Fibroblast of skin of left quadriceps (primary cell): ENCODE measurements at places on chromosomes 1 and 21.
A peak's percentile ranks its signal among the peaks of the same experiment; 100 is the strongest.

DNA sequence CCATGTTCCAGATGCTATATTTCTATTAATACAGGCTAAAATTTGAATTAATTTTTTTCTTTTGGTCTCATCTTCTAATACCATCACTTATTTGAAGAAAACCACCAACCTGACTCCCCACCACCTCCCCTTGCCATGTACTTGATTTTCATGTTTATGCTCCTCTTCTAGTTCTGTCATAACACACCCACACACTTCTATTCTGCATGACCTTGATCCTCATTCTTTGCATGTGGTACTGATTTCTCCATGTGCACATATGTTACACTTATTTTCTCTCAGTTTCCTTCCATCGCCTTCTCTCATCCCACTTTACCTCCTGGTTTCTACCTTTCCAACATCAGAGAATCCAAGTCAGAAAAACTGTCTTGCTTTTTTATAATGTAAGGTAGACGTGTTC lies 78.9 kb upstream of the ARID1A start:
- DNase-seq = no peak

GRCh38 chr1:61447968-61448430 lies 276.9 kb downstream of the TM2D1 start:
- no peak for DNase-seq

DNA sequence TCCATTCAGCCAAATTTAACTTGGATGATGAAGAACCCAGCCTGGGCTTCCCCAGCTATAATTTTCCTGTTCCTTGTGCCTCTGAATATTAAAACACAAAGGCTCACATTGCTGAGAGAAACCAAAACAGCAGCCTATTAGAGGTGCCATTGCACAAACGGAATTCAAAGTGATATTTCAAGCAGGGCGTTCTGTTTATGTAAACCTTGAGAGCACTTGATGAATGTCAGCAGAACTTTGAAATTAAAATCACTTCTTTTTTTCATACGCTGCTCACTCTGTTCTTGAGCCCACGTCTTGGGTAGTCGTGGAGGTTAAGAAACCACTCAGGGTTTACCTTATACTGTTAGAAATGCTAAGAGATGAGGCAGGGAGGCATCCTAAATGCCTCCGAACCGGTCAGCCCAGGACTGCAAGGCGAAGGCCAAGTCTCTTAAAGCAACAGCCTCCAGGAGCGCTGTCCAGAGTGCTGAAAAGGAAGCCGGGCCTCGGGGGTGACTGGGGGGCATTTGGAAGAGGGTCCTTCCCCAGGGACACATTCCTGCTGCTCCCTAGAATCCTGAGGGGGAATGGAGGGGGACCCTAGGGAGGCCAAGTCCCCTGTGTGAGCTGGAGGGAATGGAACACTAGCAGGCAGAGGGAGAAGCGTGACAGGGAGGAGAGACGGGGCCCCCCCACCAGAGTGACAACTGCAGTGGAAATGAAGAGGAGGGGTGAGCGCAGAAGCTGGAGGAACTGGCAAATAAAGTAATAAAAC lies 154.8 kb upstream of the VAMP3 start:
- DNase-seq = peak; percentile 8

DNA sequence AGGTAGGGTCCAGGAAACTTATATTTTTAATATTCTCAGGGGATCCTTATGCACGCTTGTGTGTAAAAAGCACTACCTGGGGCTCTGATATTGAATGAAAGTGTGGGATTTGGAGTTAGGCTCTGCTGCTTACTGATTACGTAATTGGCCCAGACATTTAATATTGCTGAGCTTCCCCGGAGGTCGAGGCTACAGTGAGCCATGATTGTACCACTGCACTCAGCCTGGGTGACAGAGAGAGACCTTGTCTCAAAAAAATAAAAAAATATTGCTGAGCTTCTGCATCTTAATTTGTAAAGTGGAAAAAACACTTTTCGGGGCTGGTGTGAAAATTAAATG lies 62.2 kb upstream of the KIF26B start:
- DNase-seq = no peak

- DNase-seq = no peak
These were observed 1.9 kb downstream of the WDR26 start for GRCh38 chr1:224432672-224433040.

- peak; percentile 66 for DNase-seq
These were observed 12.7 kb upstream of the PRELP start for GRCh38 chr1:203462878-203463277.

DNA sequence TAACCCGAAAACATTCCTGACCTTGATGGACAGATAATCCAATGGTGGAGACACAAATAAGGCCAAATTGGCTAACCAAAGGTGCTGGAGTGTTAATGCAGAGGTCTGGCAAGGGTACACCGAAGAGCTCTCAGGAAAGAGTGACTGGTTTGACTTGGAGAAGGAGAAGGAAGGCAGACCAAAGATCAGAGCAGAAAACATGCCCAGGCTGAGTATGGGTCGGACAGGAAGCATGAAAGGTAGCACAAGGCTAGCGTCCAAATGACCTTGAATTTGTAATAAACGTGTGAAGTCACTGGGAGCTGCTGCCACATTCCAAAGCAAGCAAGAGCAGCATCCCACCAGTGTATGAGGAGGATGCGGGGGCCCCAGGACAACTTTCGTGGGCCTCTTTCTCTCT lies 45.7 kb downstream of the APP start:
- DNase-seq = no peak

- no peak for DNase-seq
These were observed 82.7 kb downstream of the SIK1 start for GRCh38 chr21:43343992-43344886.

DNA sequence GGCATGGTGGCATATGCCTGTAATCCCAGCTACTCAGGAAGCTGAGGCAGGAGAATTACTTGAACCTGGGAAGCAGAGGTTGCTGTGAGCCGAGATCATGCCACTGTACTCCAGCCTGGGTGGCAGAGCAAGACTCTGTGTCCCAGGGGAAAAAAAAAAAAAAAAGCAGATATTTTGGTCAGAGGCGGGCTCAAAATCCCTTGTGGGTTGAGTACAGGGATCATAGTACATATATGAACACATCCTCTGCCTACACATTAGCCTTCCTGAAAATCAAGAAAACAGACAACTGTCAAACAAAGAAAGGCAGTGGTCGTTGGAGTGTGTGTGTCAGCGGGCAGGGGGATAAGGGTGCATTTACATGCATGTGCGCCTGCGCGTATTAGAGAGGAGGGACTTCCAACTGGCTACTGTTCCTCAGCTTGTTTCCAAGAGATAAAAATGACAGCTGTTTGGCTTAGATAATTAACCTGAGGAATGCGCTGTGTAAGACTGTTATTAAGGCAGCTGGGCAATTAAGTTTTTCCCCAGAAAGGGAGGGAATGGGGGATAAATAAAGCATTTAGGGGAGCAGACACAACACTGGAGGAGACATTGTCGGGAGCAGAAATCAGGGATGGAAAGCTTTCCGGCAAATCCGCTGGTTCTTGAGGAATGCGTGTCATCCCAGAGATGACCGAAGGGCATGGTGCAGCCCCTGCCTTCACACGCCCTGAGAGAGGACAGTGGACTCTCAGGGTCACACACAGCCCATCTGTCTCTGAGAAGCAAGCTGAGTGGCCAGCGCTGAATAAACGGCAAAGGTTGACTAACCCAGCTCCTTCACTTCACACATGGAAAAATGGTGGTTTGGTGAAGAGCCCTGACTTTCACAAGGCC lies 6.4 kb downstream of the LAMB3 start:
- DNase-seq = no peak

DNA sequence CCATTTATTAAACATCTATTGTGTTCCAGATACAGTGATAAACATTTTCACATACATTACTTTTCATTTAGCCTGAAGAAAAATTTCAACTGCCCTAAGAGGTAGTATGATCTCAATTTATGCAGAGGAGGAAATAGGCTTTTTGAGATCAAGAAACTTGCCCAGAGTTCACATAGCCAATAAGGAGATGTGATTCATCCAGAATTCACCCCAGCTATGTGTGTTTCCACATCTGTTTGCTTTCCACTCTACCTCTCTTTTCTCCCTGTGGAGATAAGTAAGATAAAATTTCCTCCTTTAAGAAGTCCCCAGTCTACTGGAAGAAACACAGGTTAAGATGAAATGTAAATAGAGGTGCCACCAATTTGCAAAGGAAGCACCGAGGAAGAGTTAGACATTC lies 199.7 kb upstream of the C8B start:
- DNase-seq = peak; percentile 20

GRCh38 chr21:44759628-44760285 lies 41.9 kb downstream of the UBE2G2 start:
- DNase-seq = no peak

- DNase-seq = peak; percentile 29
These were observed 44.1 kb upstream of the TSPAN2 start for GRCh38 chr1:115133440-115133839.

DNA sequence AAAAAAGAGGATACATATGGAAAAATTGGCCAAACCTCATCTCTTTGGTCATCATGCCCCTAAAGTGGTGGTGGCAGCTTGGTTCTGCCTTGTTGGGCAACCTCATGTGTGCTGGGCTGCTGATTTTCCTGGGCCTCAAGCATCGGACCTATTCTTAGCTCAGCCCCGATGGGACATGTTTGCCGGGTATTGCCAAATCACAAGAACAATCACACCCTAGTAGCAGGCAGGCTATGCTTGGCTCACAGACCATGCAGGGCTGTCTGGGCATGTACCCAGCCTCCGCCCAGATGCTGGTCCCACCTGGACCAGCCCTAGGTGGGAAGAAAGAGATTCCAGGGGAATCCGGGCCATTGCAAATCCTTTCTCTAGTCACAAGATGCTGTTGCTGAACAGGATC lies 189.4 kb upstream of the FGGY start:
- DNase-seq = no peak

- no peak for DNase-seq
These were observed 126.4 kb downstream of the CLIC6 start for GRCh38 chr21:34795175-34795547.

GRCh38 chr1:240794046-240794843 lies 182.3 kb upstream of the GREM2 start:
- no peak for DNase-seq

- no peak for DNase-seq
These were observed 79.0 kb upstream of the SYT6 start for GRCh38 chr1:114232691-114233090.

- no peak for DNase-seq
These were observed 77.5 kb downstream of the FMN2 start for GRCh38 chr1:240169188-240169587.

DNA sequence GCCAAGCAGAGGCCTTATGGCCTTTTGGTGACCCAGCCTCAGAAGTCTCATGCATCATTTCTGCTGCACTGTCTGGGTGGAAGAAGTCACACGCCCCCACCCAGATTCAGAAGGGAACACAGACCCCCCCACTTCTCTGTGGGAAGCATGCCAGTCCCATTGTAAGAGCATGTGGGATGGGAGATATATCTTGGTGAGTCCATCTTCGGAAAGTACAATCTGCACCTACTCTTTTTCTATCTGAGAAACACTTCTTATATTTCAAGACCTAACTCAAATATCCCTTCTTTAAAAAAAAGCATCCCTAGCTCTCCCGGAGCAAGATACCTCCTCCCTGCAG lies 159.6 kb upstream of the FGGY start:
- no peak for DNase-seq

DNA sequence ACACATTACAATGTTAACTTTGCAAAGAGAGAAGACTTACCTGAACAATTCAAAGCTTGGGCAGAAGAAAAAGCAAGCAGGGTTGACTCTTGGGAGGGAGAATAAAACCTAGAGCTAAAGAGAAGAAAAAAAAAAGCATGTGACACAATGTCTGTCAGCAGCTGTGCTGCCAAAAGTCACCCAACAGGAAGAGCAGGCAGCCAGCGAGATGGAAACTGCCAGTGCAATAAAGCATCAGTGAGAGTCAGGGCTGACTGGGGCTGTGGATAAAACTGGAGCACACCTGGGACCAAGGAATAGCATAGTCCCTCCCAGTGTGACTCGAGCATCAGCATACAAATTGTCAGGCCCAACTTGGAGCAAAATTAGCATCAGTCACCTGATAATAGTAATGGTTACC lies 65.0 kb upstream of the SLC22A15 start:
- DNase-seq = no peak

GRCh38 chr1:183505454-183506089 lies 33.3 kb downstream of the SMG7 start:
- no peak for DNase-seq

DNA sequence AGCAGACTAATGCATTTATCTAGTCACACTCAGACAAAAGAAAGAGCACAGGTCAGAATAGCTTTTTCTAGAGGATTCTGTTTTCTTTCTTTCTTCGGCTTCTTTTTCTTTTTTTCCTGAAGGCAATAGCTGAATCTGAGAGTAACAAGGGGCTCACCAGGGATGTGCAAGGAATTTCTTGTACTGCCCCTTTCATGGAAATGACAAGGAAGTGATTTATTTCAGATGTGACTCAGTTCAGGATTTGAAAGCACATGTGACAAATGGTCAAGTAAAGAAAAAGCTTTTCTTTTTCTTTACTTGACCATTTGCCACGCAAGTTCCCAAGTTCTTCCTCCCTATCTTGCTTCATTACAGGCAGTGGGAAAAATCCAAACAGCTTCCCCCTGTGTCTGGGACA lies 202.0 kb downstream of the GABPA start:
- DNase-seq = no peak

GRCh38 chr1:84122780-84123382 lies 21.2 kb upstream of the PRKACB start:
- no peak for DNase-seq

GRCh38 chr1:41435570-41436178 lies 48.8 kb downstream of the EDN2 start:
- no peak for DNase-seq

- no peak for DNase-seq
These were observed 6.2 kb upstream of the POFUT2 start for GRCh38 chr21:45293726-45294401.

DNA sequence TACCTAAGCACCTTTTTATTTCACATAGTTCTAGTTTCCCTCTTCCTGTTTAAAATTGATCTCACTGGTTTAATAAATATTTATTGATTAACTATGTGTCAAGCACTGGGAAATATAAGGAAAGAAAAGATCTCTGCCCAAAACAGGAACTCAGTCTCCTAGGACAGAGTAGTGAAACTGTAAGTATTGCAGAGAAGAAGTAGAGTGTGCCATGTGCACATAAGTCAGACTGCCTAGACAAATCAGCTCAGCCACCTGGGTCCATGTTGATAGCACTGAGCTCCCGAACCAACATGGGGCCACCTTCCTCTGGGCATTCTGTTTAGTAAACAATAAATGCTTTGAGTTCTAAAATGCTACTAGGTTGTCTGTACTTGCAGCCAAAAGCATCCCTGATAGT lies 9.8 kb upstream of the SSX2IP start:
- DNase-seq = no peak

DNA sequence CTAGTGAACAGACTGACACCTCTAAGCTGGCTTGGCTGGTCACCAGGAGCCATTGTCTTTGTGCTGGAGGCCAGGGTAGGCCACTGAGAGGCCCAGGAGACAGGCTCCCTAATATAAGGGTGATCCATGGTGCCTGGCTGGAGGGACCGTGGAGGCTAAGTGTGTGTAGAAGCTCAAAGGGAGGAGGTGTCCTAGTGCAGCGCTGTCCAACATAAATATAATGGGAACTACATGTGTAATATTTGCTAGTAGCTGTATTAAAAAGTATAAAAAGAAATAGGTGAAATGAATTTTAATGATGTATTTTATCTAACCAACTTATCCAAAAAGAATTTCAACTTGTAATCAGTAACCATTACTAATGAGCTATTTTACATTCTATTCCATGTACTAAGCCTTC lies 35.0 kb downstream of the SOX13 start:
- no peak for DNase-seq

GRCh38 chr21:42459546-42460215 lies 36.3 kb downstream of the RSPH1 start:
- no peak for DNase-seq

- no peak for DNase-seq
These were observed 10.6 kb downstream of the TSPAN2 start for GRCh38 chr1:115078708-115079107.

- DNase-seq = no peak
These were observed 63.1 kb downstream of the MATN1 start for GRCh38 chr1:30660241-30660640.
